ENCODE measurements at places on chromosomes 2 and 18.

GRCh38 chr2:138724327-138724726 is 55.9 kb downstream of the NXPH2 start:
- DNase-seq = no peak

DNA sequence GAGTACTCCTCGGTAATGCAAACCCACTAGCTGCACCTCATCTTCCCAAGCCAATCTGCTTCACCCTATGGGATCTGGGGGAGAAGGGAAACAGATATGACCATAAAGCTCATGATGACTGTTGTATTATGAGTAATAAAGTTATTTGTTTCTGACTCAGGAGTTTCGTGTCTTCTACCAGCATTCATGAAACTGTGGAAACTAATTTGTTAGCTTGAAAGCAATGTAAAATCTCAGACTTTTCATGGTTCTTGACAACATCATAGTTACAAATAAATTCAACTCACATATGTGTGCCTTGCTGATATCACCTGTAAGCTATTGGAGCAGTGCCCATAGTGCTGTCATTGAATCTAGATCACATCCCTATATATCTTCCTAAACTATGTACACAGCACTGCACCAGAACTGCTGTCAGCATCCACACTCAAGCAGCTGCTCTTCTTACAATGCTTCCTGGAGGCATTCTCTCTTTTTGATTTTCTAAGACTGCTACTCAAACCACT is 135.6 kb upstream of the KYNU start:
- DNase-seq = no peak

GRCh38 chr2:86139981-86140380 is 33.9 kb downstream of the PTCD3 start:
- no peak for DNase-seq

DNA sequence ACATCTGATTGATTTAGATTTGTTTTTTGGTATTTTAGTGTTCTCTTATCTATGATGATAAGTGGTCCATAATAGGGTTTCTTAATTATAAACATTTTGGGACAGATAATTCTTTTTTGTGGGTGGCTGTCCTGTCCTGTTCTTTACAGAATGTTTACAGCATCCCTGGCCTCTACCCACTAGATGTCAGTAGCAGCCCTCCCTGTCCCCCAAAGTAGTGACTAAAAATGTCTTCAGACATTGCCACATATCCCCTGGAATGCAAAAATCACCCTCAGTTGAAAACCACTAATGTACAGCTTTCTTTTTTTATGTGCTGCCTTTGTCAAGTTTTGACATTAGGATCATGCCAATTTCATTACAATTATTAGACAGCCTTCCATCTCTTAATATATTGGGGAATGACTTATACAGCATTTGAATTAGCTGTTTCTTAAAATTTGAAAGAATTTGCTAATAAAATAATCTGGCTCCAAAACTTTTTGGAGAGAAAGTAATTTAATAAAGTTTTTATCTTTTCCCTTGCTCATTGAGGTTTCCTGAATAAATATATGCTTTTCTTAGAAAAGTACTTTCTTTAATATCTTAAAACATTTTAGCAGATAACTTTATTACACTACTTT is 19.5 kb downstream of the WIPF1 start:
- DNase-seq = peak; percentile 34

DNA sequence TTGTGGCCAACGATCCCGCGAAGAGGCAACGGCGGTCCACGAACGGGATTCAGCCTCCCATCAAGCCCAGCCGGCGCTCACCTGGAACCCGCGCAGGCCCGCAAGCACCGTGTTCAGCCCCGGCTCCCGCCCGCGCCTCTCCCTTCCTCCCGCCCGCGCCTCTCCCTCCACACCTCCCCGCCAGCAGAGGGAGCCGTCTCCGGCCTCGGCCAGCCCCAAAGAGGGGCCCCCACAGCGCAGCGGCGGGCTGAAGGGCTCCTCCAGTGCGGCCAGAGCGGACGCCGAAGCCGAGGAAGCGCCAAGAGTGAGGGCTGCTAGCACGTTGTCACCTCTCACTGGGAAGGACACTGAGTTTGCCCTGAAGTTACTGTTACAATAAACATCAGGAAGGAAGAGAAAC is 55.3 kb upstream of the LAPTM4A start:
- no peak for DNase-seq

DNA sequence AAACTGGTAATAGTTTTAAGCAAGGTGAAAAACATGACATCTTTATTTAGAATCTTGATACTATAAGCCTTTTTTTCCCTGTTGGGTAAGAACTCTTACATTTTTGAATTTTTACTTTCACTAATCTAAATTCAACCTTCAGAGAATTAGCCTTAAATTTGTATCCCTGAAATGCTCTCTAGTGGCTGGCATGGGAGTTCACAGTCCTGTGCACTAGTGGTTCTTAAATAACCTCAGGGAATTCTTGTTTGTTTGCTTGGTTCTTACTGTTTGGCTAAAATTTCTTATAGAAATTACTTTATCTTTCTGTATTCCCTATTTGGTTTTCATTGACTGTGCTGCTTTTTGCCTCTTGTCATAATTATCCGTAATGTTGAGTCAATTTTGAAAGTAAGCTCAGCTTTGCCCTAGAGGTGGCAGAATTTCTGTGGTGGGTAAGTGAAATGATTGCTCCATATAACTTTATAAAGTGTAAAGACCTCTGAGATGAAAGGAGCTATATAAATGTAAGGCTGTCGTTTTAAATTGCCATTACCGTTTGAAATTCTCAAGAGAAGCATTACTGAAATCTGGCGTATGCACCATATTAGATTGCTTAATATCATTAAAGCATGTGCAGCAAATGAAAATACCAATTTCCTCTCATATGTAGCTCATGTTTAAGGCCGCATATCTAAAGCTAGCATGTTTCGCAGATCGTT is 391.3 kb upstream of the FIGN start:
- no peak for DNase-seq

- DNase-seq = no peak
These were observed 151.6 kb upstream of the LRATD1 start for GRCh38 chr2:14480906-14481305.
